ENCODE measurements at places on chromosomes 4 and X. TPM values are rescaled to one million over a fixed set of nuclear protein-coding genes. Genes with fewer than 3 reads are reported as not detected.

The IL21 gene
- not detected for total RNA-seq

The TCEAL6 gene
- total RNA-seq, result not detected

The ATP8A1 gene
- total RNA-seq, result 0.19 TPM

The CPE gene
- total RNA-seq, result 9.1 TPM

The GABRG1 gene
- total RNA-seq, result not detected

The MSX1 gene
- total RNA-seq, result 3.6 TPM

The KCNIP4 gene
- total RNA-seq, result 0.91 TPM

The PRDX4 gene
- 157 TPM for total RNA-seq

The CFAP47 gene
- total RNA-seq, result not detected

Data from MCF 10A (cell line).